Activated CD4-positive, CD25-positive, alpha-beta regulatory T cell treated with anti-CD3 and anti-CD28 coated beads, Interleukin-2, amount 50 U/mL, for 72 hours (primary cell): ENCODE measurements at places on chromosomes 6 and 20.

- no peak for DNase-seq
Observed at GRCh38 chr6:102717252-102717651, 1323.7 kb downstream of the GRIK2 start.

- no peak for DNase-seq
Observed at GRCh38 chr6:63565727-63566596, 6.3 kb upstream of the LOC128125822 start.

DNA sequence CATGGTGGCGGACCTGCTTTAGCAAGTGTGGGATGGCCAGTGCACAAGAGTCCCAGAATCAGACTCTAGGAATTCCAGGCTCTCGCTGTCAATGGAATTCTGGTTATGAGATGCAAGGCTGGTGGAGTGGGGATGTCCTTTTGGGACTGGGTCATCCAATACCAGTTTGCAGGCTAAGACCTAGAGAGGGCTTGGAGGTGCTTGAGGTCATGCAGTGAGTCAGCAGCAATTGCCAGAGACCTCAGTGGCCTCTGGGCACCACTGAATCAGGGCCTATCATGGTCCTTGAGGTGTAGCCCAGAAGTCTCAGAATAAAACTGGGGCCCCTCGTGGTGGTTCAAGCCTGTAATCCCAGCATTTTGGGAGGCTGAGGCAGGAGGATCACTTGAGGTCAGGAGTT lies 1.4 kb upstream of the SCRT2 start:
- DNase-seq = no peak

- DNase-seq = no peak
Observed at GRCh38 chr6:62775427-62776022, 435.7 kb upstream of the FKBP1C start.

- no peak for DNase-seq
Observed at GRCh38 chr6:41654698-41655151, 16.5 kb downstream of the MDFI start.
